ENCODE measurements at places on chromosomes 16 and 17. TPM values are rescaled to one million over a fixed set of nuclear protein-coding genes. Genes with fewer than 3 reads are reported as not detected.

Gene TBX21
- total RNA-seq, result 0.10 TPM

Gene MPP2
- total RNA-seq, result 1.7 TPM

Gene KRT14
- total RNA-seq, result not detected

Gene KRTAP2-4
- not detected for total RNA-seq

Gene TIMP2
- 167 TPM for total RNA-seq

Gene ARMC7
- total RNA-seq, result 17.7 TPM

Gene MFAP4
- not detected for total RNA-seq

Gene KRT27
- not detected for total RNA-seq

Gene PRAC1
- not detected for total RNA-seq

Gene ARHGDIG
- total RNA-seq, result 2.9 TPM

Gene CCL5
- 1.5 TPM for total RNA-seq

Gene KLHL10
- 0.08 TPM for total RNA-seq

Gene COG4
- total RNA-seq, result 29.2 TPM

Gene CCR7
- 1.1 TPM for total RNA-seq

Gene CDH13
- not detected for total RNA-seq

Gene FBXW10
- total RNA-seq, result 1.1 TPM

Gene SF3B3
- total RNA-seq, result 138 TPM

Gene ZPBP2
- not detected for total RNA-seq

Gene CDH16
- total RNA-seq, result 0.42 TPM

Gene TUFM
- 285 TPM for total RNA-seq
